ENCODE measurements at places on chromosomes 3 and 15. TPM values are rescaled to one million over a fixed set of nuclear protein-coding genes. Genes with fewer than 3 reads are reported as not detected.

DNA sequence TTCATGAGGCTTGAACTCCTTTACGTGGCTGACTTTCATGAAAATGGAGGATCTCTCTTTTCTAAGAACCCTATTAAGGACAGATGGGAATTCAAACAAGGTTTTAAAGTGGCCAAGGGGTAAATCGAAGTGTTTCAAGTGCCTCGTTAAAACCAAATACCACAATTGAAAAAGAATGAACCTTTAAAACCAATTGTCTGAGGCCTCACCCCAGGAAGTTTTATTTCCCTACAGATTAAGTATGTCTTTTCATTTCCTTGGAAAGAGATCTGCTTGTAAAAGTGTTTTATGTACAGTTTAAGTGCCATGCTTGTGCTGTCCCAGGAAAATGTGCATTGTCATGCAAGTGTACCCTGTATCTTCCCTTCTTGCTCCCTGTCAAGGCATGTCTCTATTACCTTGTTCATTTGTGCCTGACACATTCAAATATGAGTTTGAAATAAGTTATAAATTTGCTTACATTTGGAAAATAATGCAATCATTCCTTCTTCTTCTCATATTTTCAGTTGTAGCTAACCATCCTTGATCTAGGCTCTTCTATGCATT, 138.7 kb downstream of the ZPLD1 start:
- no peak for DNase-seq

GRCh38 chr3:15331606-15332404, 581 bp downstream of the SH3BP5 start:
- no peak for DNase-seq

DNA sequence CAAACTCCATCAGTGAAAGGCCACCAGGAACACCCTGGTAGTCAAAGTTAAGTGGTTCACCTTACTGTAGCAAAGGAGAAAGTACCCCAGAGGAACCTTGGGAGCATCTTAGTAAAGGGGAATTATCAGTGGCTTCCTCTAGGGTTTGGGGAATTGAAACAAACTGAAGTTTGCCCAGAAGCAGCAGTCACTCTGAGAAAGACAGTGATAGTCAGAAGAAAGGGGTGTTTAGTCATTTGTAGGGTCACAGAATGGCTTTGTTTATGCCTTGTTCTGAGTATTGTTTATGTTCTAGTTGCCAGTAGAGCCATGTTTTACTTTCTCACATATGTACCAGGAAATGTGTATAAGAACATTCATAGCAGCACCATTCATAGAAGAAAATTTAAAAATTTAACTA, 93.8 kb downstream of the FHIT start:
- no peak for DNase-seq

DNA sequence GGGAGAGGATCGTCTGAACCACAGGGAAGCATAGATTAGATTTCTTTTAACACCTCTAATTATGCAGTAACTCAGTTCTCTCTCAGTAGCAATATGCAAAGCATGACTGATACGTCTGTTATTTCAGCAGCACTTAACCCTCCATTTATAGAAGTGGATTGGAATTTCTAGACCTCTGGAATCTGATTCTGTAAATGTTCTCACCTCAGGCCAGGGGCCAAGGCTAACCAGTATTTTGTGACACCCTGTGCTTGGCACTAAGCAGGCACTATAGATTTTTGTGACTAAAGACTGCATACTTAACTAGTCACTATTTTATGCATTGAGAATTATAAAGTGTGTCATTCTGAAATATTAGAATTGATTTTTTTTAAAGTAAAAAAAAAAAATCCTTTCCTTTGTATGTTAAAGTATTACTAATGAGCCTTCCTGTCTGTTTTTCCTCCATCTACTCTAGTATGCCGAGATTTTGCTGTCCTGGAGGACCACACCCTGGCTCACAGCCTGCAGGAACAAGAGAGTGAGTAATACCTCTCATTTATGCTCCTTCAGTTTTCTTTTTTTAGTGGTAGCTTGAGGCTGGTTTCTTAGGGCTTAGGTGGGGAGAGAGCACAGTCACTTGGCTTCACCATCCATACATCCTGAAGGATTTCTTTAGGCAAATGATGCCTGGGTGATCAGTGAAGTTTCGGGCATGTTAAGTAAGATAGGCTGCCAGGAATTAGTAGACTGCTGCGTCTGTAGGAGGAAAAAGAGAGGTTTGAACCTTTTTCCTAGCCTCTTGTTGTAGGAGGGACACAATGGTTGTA, 26.5 kb upstream of the UTS2B start:
- DNase-seq, result no peak

- DNase-seq, result no peak
Observed at GRCh38 chr3:52534281-52535183, 875 bp upstream of the NT5DC2 start.

DNA sequence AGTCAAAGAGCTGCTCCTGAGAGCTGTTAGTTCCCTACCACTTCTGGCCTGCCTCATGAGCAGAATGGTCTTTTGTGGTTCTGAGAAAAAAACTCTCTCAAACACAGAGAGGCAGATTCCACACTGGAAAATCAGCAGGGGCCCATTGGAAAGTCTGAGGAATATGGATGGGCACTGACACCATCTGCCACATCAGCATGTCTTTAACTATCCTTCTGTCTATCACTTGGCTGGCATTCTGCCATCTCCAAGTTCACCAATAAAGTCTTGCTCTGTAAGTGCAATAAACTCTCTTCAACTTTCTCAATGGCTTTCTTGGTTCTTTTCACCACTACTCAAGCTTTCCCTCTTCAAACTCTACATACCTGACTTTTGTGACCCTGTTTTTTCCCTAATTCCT, 101.3 kb upstream of the GALNT15 start:
- no peak for DNase-seq

GRCh38 chr3:54954521-54954920, 26.7 kb upstream of the LRTM1 start:
- no peak for DNase-seq

Gene RTP3
- not detected for total RNA-seq

Gene ACTC1
- total RNA-seq, result not detected
